NCI-H1092 (cell line): ENCODE measurements at places on chromosomes 16 and 17.
A peak's percentile ranks its signal among the peaks of the same experiment; 100 is the strongest.

- DNase-seq = no peak
Observed at GRCh38 chr17:35521150-35521549, 16.3 kb downstream of the SLFN12L start.

DNA sequence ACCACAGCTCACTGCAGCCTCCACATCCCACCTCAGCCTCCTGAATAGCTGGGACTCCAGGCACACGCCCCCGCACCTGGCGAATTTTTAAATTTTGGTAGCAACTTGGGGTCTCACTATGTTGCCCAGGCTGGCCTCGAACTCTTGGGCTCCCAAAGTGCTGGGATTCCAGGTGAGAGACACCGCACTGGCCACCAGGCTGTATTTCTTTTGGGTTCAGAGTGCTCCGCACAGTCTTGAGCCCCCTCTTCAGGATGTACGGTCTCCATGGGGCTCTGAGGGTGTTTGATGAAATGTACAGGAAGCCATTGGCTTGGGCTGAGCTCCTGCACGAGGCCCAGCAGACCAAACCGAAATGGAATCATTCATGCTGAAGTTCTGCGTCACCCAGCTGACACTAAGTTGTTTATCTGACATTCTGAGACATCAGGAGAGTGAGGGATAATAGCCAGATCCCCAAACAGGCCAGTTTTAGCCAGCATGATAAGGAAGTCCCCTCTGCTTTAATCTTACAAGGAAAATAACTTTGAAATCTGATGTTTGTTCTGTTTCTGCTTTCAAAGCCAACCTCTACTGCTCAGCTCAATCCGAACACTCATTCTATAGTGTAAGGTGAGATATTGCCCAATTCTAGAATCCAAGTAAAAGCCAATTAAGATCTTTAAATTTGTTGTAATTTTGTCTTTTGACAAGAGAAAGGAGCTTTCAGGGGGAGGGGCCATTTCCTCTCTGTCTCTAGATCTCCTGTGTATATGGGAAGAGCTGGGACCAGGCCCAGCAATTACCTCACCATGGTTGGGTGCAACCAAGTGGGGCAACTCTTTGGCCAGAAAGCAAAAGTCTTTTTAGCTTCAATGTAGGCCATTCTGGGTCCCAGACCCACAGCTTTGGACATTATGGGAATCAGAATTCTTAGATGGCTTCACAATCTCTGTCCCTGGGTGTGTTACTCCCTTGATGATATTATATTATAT, 23.7 kb downstream of the GPR142 start:
- no peak for DNase-seq

DNA sequence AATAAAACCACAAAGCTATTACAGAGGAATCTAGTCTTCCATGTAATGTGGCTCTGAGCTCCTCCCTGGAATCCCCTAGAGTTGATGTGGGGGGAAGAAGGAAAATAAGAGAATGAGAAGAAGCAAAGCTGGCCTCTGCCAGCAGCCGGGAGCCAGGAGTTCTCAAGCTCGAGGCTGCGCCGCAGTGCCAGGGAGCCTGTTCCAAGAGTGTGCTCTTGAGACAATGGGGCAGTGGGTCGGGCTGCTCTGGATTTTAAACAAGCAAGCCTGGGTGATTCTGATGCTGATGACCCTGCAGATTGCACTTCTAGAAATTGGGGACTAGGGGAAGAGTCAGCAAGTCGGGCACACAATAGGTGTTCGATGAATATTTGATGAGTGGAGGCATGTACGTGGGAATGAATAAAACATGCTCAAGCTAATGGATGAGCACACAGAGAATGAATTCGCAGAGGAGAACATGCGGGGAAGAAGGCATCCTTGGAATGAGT, 119.9 kb downstream of the CMIP start:
- DNase-seq = no peak

GRCh38 chr16:72848028-72848400, 199.9 kb downstream of the ZFHX3 start:
- DNase-seq = no peak

- DNase-seq = peak; percentile 25
Observed at GRCh38 chr17:74325743-74326379, at the start of gene KIF19. KIF19 (plus strand) TSS chr17:74326226; CDS start chr17:74326350, 124 bp downstream.

DNA sequence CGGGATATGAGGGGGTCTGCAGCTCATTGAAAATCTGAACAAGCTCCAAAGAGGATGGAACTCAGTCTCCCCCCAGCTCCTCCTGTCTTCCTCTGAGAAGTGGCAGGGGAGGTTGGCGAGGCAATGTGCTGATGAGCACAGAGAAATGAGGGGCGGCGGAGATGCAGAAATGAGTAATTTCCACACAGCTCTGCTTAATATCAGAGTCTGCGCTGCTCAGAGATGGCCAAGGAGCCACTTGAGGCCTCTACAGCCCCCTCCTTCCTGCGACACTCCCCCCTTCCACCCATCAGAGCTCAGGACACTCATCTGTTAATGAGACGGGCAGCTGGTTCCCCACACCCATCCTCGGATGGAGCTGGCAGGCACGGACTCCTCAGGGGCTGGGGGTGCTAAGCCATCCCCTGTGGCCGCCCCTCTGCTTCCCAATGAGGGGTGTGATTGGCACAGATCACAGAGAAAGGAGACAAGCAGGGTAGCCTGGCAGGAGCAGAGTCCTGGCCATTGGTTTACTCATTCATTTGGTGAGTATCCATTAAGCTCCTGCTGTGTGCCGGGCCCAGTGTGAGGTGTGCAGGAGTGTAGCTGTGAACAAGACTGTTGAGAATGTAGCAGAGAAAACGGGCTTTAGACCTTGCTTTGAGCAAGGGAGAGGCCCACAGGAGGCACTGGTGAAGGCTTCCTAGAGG, 12.7 kb upstream of the CRHR1 start:
- DNase-seq = no peak

DNA sequence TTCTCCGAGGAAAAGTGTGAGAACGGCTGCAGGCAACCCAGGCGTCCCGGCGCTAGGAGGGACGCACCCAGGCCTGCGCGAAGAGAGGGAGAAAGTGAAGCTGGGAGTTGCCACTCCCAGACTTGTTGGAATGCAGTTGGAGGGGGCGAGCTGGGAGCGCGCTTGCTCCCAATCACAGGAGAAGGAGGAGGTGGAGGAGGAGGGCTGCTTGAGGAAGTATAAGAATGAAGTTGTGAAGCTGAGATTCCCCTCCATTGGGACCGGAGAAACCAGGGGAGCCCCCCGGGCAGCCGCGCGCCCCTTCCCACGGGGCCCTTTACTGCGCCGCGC, at the start of gene ERBB2:
TSS of gene ERBB2 (plus strand) at position 247 of the 330 bp plus-strand sequence. CDS start 175 bp downstream, outside the sequence.
- no peak for DNase-seq

DNA sequence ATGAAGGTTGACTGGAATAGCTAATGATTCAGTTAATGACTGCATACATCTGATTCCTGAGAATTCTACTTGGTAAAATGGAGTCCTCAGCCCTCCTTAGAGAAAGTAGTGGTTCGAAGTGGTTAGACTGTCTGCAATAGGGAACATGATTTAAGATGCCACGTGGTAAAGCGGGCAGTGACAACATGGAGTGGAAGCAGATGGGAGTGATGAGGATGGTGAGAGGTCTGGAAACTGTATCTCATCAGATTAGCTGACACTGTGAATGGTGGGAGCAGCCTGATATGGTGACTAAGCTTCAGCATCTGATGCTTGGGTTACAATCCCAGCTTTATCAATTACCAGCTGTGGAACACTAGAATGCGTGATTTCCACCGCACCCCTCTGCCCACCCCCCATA, 8.4 kb downstream of the CDH11 start:
- DNase-seq = no peak
